Cerebellar cortex (tissue), 1 donor: ENCODE measurements at places on chromosomes 12 and 14.
A peak's percentile ranks its signal among the peaks of the same experiment; 100 is the strongest.

- no peak for DNase-seq
Measured at GRCh38 chr12:75631831-75632230, 120.4 kb upstream of the KRR1 start.

DNA sequence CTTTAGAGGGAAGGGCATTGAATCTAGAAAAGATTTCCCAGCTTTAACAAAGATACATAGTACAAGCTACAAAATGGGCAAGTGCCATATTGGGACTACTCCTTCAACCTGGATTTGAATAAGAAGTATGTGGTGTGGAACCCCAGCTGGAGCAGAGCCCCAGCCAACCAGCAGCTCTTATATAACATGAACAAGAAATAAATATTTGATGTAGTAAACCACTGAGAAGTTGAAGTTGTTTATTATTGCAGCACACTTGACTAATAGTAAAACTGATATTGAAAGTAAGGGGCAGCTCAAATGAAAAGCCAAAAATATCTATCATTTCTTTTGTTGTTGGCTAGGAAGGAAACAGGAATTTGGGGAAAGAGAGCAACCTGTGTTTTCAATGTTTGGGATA, 701.8 kb downstream of the TMTC2 start:
- no peak for DNase-seq

- no peak for DNase-seq
Measured at GRCh38 chr14:21043974-21044618, 1.9 kb downstream of the RNASE7 start.

GRCh38 chr12:82638324-82638723, 48.4 kb upstream of the TMTC2 start:
- DNase-seq, result no peak

- no peak for DNase-seq
Measured at GRCh38 chr12:27564612-27565213, 40.7 kb downstream of the PPFIBP1 start.

DNA sequence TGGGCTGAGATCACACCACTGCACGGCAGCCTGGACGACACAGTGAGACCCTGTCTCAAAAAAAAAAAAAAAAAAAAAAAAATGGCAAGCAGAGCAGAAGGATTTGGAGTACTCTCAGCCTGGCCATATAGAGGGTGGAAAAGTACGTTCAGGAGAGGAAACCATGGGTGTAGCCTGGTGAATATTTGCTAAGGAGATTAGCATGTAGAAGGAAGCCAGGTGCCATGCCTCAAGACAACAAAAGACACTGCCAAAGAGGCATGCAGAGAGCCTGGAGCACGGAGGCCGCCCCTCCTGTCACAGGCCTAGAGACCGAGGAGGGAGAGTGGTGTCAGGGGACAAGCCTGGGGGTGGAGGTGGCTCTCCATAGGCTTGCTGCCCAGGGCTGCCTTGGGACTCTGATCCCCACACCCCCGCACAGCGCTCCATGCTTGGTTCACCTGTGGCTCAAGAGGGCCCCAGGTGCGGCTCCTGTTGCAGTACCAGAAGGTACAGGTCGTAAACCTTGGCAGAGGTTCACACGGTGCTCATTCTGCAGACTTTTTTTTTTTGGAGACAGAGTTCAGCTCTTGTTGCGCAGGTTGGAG, 27.9 kb upstream of the DEGS2 start:
- DNase-seq, result no peak

- DNase-seq, result no peak
Measured at GRCh38 chr12:132432721-132433577, 57.0 kb upstream of the FBRSL1 start.

- no peak for DNase-seq
Measured at GRCh38 chr12:24845615-24846014, 103.3 kb downstream of the BCAT1 start.

GRCh38 chr14:54676812-54677708, 110.1 kb downstream of the SAMD4A start:
- DNase-seq, result peak; percentile 63

DNA sequence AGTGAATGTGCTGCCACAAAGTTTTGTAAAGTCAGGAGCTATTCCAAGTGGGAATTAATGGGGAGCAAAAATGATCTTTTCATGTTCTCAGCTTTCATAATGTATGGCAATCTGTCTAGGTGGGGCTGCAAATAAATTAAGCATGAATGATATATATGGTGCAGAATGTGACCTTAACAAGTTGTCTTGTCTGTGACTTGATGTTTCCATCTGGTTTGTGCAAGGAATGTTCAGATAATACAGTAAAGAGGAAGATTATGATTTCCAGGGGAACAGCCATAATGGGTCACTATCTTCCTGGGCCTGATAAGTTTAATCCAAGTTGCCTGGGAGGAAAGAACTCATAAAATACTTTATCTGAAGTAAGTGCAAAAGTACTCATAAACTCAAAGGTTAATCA, 1815.8 kb upstream of the FLRT2 start:
- DNase-seq, result no peak

- no peak for DNase-seq
Measured at GRCh38 chr12:58196971-58197370, 255.6 kb downstream of the ATP23 start.

GRCh38 chr14:32121948-32122347, 44.8 kb downstream of the ARHGAP5 start:
- DNase-seq, result no peak

DNA sequence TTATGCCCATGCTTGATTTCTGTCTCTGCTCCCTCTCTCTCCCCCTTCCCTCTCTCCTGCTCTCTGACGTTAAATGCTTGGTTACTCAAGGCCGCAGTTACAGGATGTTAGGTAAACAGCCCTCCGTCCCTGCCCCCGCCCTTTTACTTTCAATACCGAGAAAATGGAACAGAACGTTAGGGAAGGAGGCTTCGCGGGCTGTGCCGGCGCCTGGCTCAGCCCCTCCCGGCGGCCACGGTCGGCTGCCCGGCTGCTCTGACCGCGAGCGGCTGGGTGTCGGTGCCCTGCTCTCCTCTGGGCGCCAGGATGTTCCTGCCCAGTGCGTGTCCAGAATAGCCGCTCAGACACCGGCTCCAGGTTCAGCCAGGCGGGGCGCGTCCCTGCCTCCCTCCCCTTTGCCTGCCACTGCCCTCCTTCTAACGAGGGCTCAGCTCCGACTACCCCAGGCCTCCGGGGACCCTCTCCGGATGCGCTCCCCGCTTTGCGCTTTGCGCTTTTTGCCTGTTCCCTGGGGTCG, 166.1 kb downstream of the ADCK1 start:
- no peak for DNase-seq

DNA sequence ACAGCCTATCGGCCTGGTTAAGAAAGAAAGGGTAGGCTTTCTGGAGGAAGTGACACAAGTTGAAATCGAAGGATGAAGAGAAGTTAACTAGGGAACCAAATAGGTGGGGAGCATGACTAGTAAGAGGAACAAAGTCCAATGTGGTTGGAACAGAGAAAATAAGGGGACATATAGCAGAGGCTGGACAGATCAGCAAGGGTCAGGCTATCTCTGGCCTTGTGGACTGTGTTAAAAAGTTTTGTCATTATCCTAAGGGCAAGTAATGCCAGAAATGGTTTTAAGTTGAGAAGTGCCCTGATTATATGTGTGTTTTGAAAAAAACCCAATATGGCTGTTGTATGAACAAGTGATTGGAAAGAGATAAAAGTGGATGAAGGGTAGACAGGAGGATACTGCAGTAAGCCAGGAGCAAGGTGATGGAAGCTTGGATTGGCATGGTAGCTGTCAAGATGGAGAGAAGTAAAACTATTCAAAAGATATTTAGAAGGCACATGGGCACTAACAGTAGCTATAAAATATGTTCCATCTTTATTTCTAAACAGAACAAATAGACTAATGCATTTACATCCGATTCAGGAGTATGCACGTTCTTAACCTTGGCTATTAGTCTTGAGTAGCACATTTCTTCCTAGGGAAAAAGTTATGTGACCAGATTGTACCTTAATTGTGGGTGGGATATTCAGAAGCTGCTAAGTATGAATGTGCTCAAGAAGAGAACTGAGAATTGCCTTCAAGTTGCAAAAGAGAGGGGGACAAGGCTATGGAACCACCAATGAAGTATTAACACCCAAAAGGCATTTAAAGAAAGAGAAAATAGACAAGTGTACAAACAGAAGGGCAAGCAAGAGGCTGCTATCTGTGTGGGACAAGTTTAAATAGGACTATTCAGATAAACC, 46.8 kb upstream of the OR5AU1 start:
- DNase-seq, result peak; percentile 7

GRCh38 chr12:116116650-116117424, 160.7 kb downstream of the MED13L start:
- DNase-seq, result no peak

GRCh38 chr12:6784296-6784695, 5.0 kb upstream of the CD4 start:
- DNase-seq, result no peak

DNA sequence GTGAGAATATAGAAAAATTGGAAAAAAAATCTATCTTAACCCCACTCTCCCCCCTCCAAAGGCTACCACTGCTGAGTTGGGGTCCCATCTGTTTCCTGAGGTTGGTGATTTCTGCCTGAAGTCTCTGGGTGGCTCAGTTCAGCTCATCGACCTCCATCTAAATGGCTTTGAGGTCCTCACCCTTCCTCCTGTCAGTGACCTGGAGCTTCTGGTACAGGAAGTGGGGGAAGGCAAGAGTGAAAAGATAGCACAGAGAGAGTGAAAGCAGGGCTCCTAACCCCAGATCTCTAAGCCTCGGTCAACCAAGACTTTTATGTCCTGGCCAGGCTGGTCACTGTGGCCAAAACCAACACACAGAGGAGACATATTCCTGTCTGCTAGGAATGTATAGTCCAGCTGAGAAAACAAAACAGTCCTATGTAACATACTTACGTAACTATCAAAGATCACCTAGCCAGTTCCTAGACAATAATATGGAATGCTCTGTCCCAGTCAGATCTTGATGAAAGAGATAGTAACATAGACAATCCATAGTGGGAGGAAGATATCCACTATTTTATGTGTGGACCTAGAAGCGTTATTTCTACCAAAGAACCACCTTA, 12.3 kb upstream of the KRT73 start:
- DNase-seq, result no peak

DNA sequence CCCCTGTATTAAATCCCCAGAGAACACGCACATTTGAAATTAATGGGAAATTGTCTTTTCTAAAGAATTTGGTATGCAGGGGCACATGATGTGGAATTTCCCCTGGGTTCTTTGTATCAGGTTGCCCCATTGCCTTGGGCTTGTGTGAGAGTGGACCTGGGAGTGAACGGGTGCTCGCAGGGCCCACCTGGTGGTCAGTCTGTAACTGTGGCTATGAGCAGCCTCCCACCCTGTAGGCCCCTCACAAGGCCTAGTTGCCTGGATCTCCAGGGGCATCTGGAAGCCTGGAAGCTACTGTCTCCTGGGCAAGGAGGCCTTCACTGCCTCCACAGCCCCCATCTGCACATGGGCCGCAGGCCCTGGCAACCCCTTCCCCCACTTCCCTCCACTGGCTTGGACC, 96.7 kb downstream of the SLC25A47 start:
- DNase-seq, result no peak

GRCh38 chr12:73531752-73532151, 1005.9 kb upstream of the ATXN7L3B start:
- no peak for DNase-seq

- no peak for DNase-seq
Measured at GRCh38 chr12:50932787-50933280, 19.5 kb upstream of the HIGD1C start.

GRCh38 chr14:89368490-89369477, 48.2 kb downstream of the FOXN3 start:
- DNase-seq, result no peak

DNA sequence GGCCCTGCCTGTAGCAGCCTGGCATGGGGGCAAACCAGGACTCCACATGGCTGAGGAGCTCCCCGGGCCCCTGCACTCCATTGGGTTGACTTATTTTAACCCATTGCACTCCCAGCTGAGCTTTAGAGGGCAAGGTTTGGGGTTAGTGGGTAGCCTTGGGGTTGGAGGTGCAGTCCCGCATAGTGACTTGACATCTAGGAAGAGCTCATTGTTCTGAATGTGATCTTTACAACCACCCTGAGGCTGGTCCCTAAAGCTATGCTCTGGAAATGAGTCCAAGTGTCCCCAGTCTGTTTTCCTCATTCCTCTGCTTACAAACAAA, 36.4 kb downstream of the NFKBIA start:
- DNase-seq, result no peak

DNA sequence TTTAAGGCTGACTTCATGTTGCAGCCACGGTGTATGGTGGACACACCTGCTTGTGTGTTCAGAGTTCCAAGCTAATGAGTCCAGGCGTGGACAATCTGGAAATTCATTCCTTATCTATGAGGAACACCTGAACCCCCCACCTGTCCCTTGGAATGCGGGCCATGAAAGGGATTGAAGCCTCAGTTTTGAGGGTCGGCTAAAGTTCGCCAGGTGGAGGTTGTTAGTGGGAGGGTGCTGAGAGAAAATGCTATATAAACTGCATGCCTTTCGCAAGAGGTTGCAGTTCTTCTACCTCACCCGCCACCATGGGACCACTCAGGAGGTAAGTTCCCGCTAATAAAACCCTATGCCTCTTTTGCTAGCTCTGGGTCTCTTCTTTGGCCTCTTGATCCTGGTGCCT, 348.0 kb downstream of the BCL11B start:
- no peak for DNase-seq

DNA sequence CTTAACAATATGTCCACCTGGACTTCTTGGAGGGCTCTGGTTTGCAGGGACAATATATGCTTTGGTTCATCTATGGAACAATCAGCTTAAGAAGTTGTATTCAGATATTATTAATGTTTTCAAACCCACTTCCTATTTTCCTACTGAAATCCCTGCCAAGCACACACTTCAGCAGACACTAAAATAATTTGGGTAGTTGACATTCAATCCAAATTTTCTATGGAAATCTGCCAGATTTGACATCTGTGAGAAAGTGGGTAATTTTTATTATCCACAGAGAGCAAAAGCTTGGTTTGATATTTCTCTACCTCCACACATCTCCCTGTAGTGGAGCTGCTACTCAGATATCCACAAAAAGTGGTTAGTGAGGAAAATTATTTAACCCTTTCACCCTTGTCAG, 378.8 kb upstream of the SOX5 start:
- no peak for DNase-seq

DNA sequence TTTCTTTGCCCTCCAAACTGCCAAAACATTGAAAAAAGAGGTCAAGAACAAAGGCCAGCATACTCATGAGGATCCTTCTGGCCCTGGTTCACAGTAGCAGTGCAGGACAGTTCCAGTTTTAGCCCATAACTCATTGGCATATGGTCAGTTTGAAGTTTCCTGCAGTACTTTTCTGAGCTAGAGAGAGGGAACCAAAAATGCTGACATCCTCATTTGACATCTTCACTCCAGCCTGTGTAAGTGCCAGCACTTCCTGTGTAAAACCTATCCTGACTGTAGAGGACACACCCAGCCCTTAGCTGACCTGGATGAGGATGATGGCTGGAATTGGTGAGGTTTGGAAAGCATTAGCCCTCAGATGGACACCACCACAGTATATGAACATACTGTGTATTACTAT, 84.1 kb downstream of the FGD4 start:
- DNase-seq, result no peak

DNA sequence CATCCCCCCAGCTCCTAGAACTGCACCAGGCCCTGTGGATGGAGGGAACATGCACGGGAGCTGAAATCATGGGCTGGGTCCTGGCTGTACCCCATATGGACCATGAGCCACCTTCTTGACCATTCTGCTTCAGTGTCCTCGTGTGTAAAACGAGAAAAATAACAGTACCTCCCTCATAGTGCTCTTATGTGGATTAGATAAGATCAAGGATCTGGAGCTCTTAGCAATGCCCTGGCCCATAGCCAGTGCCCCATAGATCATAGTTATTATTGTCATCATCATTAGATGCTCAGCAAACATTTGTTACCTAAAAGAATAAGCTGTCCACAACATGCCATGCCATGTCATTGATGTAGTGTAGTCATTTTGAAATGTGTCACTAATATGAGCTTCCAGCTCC, 71.3 kb downstream of the SYNE3 start:
- DNase-seq, result no peak
